ENCODE measurements at places on chromosomes 12 and 14. TPM values are rescaled to one million over a fixed set of nuclear protein-coding genes. Genes with fewer than 3 reads are reported as not detected.
A peak's percentile ranks its signal among the peaks of the same experiment; 100 is the strongest.

- H3K4me3 ChIP-seq = peak overlapping the region; percentile 6
- H3K36me3 ChIP-seq = peaks cover 51% of the 10 kb centered on the region
- H3K4me1 ChIP-seq = peaks cover 99% of the 10 kb centered on the region
- peak overlapping the region; percentile 99 for H3K27ac ChIP-seq
Measured at GRCh38 chr14:22555384-22556011, 33.5 kb downstream of the DAD1 start.

DNA sequence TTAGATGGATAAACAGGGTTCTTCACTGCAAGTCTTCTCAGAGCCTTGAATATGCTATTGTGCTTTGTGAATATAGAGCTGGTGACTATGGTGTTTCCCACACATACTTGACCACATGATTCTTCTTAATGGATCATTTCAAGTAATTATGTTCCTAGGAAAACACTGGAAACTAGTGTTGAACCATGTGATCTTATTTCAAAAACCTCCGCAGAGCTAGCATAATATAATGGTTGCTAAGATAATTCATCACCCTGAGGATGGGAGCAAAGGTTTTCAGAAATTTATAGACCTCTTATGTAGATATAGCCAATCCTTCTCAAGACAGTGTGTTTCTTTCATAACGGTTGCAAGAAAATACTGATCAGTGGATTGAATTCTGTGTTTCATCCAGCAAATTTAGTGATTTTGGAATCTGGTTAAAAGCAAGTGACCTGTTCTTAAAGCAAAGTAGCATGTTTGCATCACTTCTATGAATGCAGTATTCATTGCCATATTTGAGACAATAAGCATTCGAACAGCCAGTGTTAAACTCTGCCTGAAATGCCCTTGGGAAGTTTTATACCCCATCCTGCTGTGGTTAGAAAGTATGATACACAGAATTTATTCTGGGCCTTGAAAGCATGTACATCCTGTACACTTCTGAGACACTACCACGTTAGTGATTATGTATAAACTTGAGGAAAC lies 341.0 kb upstream of the E2F7 start:
- no peak for DNase-seq
- no peak overlapping the region for H3K4me3 ChIP-seq
- H3K4me1 ChIP-seq = no peaks in the 10 kb centered on the region
- H3K27ac ChIP-seq = no peak overlapping the region

SOX5 gene
- polyA plus RNA-seq = 0.64 TPM

GRCh38 chr12:93957168-93957567 lies 191.2 kb upstream of the PLXNC1 start:
- no peak for DNase-seq
- H3K27me3 ChIP-seq = no peaks in the 10 kb centered on the region
- no peaks in the 10 kb centered on the region for H3K4me1 ChIP-seq
- H3K4me3 ChIP-seq = no peak overlapping the region

Data from thymus (tissue), 14 donors.